ENCODE measurements at places on chromosomes 1 and 21.
A peak's percentile ranks its signal among the peaks of the same experiment; 100 is the strongest.

DNA sequence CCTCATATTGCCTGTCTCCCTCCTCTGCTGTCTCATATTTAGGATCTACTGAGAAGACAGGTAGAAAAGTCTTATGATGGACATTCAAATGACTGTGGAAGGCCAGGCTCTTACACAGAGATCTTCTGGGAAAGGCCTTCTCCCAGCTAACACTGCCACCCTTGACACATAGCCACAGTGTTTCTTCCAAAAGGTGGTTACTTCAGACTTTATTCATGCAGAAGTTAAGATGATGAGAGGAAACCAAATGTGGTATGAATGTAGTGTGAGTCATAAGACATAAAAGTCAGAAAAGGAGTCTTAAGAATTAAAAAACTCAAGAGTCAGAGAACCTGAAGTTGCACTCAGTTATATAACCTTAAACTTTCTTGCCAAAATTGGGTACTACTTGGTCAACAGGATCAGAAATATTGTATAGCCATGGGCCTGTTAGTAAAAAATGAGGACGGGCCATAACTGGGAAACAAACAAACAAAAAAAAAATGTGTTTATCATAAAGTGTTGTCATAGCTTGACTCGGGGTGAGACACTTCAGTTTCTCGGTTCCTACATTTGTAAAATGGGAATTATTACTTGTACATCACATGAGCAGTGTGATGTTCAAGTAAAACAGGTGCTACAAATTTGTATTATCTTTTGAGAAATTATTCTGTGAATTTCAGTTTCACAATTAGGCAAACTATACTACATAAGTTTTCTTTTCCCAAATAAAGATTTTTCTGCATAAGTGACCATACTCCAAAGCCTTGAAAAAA, 1.2 kb upstream of the DENND1B start:
- DNase-seq, result no peak

GRCh38 chr1:217091561-217091960, 368.3 kb upstream of the ESRRG start:
- DNase-seq, result no peak

GRCh38 chr1:228213917-228214808, 6.3 kb downstream of the OBSCN start:
- DNase-seq, result no peak

DNA sequence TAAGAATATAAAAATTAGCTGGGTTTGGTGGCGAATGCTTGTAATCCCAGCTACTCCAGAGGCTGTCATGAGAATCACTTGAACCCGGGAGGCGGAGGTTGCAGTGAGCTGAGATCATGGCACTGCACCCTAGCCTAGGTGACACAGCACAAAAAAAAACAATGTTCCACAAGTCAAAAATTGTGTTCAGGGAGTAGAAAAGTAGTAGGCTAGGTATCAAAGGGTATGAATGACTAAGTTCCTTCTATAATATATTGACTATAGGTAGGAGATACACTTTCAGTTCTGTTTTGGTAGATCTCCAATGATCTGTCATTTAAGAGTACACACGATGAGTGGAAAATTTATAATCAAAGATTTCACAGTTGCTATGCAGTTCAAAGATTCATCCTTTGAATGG, 16.7 kb downstream of the USP48 start:
- no peak for DNase-seq

DNA sequence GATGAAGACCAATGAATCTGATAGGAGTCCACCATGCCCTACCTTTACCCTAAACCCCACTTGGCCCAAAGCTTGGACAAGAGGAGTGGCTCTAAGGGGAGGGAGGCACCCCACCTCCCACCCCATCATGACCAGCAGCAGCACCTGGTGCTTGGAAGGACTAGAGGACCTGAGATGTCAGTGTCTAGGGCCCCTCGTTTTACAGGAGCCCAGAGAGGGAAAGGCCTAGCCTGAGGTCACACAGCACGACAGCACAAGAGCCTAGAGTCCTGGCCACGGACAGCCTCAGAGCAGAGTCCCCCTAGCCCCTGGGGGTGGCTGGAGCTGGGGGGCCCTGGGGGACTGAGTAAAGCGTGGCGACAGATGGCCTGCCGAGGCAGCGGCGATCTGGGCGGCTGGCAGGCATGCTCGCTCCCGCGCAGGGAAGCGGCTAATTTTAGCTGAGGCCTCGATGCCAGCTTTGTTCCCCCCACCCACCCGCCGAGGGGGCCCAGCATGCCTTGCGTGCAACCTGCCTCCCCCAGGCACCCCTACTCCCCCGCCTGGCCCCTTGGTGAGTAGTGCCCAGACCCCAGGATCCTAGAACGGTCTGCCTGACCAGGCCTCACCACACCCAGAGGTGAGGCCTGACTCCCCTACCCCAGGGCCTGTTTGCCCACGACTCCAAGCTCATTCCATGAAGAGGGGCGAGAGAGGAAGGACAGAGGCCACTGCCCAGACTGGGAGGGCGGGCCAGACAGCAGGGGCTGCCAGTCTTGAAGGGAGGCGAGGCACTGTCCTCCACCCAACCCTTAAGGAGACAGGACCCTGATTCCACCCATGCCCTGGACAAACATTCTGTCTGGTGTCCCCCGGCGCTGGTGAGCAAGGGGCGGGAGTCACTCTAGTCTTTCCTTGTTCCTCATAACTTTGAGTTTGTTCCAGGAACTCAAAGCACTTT, 39.0 kb downstream of the AHDC1 start:
- no peak for DNase-seq

GRCh38 chr1:115056395-115056798, 26.8 kb downstream of the TSHB start:
- peak; percentile 61 for DNase-seq

GRCh38 chr1:43546388-43547100, 15.9 kb downstream of the PTPRF start:
- no peak for DNase-seq

DNA sequence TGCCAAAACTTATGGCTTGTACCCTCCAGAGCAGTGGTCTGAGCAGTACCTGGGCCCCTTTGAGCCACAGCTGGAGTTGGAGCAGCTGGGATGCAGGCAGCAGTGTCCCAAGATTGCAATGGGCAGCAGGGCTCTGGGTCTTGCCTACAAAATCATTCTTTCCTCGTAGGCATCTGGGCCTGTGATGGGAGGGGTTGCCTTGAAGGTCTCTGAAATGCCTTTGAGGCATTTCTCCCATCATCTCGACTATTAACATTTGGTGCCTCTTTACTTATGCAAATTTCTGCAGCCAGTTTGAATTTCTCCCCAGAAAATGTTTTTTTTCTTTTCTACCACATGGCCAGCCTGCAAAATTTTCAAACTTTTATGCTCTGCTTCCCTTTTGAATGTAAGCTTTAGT, 31.0 kb upstream of the TSPAN2 start:
- DNase-seq, result no peak

GRCh38 chr1:43214501-43215444, 42.6 kb downstream of the CFAP57 start:
- no peak for DNase-seq

GRCh38 chr21:15051644-15052458, 12.9 kb downstream of the NRIP1 start:
- DNase-seq, result no peak

- no peak for DNase-seq
Observed at GRCh38 chr1:117479086-117479485, 111.8 kb downstream of the MAN1A2 start.

DNA sequence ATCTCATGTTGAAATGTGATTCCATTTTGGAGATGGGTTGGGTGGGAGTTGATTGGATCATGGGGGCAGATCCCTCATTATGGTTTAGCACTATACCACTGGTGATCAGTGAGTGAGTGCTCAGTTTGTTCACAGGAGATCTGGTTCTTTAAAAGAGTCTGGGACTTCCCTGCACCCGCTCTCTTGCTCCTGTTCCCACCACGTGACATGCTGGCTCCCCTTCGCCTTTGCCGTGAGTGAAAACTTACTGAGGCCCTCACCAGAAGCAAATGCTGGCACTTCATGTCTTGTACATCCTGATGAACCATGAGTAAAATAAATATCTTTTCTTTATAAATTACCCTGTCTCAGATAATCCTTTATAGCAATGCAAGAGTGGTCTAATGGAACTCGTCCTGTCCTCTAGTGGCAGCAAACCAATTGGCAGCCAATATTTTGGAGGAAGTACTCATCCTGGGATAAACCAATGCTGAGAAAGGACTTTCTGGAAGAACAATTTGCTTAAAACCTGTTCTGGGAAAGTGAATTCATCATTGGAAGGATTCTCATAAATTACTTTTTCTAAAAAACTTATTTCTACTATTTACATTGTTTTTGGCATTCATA, 27.8 kb upstream of the CYP4A11 start:
- no peak for DNase-seq

DNA sequence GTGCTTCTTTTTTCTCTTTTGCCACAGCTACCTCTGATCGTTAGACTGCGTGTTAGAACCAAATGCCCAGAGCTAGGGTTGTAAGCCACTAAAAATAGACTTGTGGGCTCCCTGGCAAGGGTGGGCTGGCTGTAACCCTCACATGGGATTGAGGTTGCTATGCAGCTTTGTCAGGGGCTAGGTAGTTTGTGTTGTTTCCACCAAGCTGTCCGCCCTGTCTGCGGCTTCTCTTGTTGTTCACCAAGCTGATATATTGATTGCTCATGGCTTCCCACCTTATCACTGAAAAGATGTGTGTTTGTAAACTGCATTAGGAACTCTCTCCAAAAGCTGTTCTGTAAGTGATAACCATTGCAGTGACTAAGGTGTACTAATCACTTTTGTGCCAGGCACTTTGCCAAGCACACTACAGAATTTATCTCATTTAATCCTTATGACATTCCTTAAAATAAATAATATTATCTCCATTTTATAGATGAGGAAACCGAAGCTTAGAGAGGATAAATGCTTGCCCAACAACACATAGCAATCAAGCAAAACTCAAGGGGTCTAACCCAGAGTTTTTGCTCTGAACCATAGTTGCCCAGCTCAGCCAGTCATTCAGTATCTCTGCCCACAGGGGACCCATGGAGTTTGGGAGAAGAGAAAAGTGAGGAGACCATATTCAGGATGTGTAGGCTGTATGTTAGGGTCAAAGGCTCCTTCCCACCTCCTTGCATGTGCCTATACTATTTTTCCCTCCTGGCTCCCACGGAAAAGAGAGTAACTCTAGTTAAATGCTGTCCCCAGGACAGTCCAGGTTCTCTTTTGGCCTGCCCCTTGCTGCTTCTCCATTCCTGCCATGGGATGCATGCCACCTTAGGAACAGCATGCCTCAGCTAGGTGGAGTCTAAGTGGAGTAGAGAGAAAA, 42.2 kb upstream of the TARBP1 start:
- no peak for DNase-seq

DNA sequence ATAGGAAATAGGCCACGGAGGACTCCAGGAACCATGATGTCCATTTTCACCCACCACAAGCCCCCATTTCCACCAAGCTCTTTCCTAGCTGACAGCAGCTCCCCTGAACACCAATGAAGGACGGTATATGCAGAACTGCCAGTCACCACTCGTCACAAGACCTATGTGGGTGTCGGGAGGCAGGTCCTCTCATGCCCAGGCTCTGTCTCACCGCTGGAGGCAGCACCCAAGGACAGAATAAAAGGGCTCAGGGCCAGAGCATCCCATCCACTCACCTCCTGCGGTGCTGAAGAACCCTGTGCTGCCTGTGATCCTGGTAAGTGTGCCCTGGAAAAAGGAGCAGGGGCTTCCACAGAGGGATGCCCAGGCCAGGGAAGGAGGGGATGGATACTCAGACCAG, at the start of gene LCE1F:
Gene LCE1F, plus strand, starts transcription at position 266 of the 400 bp plus-strand sequence. CDS start 1,232 bp downstream, outside the sequence.
- no peak for DNase-seq

DNA sequence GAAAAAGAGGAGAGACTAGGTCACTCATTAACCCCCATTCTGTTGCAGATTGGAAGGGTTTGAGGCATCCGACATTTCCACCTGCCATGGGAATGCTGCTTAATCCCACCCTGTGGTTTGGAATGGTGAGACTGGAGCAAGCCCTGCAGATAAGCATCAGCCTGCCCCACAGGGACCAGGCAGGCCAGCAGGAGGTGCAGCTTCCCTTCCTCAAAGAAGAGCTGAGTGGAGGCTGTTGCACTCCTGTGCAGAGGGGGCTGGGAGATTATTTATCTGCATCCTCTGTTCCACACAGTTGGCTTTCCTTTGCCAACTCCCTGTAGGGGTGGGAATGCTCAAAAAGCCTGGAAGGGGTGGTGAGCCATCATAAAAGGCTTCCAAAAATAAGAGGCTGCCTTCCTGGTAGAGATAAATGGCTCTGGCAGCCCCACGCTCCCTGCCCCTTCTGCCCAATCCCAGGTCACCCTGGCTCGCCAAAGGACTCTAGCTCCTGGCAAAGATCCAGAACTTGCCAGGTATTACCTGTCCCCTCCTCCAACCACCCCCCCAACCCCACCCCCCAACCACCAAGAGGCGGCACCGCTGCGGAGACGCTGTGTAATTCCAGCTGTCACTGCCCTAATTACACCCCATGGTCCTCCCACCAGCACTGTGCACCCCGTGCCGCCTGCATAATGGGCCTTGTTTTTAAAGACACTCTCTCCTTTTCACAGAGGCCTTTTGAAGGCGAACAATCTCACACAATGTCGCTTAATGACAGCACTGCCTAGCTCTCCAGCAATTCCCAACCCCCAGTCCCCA, 83.0 kb upstream of the ZC3H12A start:
- no peak for DNase-seq
